ENCODE measurements at places on chromosomes 3 and 15.

GRCh38 chr3:124438813-124439212 is 291.4 kb upstream of the UMPS start:
- DNase-seq: no peak

- DNase-seq: no peak
Observed at GRCh38 chr3:190073264-190074008, 47.3 kb downstream of the P3H2 start.

DNA sequence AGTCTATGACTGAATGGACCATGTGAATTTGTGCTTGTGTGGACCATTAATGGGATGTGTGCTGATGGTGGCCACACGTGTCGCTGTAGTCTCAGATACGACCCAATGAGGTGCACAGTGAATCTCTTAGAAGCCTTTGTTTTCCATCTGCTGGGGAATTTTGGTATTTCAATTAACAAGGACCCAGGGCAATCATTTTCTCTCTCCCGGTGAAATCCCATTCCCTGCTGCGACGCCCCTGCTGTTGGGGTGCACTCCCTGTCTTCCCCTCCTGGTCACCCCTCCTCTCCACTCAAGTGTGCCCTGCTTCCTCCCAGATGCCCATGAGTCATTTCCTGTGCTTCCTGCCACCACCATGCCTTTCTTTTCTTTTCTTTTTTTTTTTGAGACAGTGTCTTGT is 32.7 kb downstream of the EBLN2 start:
- no peak for DNase-seq

- no peak for DNase-seq
Observed at GRCh38 chr3:174413062-174413912, 445.8 kb upstream of the NAALADL2 start.

- DNase-seq: no peak
Observed at GRCh38 chr15:36898536-36899126, 201.7 kb downstream of the MEIS2 start.

- no peak for DNase-seq
Observed at GRCh38 chr15:41690636-41691035, 30.4 kb downstream of the MGA start.

GRCh38 chr3:151232991-151233390 is 30.0 kb upstream of the GPR171 start:
- no peak for DNase-seq

GRCh38 chr15:77038312-77039216 is 32.3 kb downstream of the TSPAN3 start:
- DNase-seq: no peak

DNA sequence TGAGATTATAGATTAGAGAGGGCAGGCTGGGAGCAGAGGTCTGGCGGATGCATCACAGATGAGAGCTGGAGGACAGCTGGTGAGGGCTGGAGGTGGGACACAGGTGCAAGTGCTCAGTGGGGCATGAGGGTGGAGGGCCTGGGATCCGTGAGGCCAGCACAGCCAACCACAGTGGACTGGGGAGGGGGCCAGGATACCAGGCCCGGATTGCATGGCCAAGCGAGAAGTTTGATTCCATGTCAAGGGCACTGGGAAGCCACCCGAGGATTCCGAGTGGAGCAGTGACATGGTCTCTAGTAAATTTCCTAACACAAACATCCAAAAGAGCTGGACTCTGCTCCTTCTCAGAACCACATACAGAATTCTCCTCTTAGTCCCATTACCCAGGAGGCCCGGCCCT is 44.0 kb upstream of the SLC41A3 start:
- DNase-seq: no peak

- no peak for DNase-seq
Observed at GRCh38 chr3:34882764-34883163, 756.6 kb upstream of the ARPP21 start.

DNA sequence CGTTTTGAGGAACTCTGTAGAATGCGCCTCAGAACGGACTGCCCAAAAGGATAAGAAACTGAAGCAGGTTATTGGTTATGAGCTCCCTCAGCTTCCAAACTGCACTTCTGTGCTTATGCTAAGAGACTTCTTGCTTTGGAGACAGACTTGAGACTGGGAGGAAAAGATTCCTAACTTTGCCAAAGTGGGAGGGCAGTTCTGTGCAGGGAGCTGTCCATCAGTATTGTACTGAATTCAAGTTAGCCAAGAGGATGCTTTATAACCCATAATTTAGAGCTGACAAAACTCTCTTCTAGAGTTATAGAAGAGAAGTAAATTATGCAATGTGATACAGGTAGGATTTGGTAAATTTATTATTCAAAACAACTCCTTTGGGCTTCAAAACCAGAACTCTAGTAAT is 519.8 kb upstream of the GBE1 start:
- DNase-seq: no peak

GRCh38 chr3:124258057-124258500 is 266.2 kb upstream of the ROPN1 start:
- DNase-seq: no peak

DNA sequence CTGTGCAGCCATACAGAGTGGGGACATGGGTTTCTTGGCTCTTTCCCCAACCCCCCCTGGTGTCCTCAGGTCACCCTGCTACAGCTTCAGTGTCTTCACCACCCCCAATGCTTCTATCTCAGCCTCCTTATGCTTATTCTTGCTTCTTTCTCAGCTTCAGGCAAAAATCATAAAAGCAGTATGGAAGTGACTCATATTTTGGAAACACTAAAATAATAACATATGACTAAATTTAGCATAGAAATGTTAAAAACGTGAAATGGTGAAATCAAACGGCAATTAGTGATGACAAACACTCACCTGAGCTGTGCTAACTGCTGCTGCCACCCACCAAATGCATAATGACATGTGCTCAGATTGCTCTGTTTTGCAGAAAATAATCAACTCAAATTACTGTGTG is 475.2 kb upstream of the EPHA3 start:
- no peak for DNase-seq

DNA sequence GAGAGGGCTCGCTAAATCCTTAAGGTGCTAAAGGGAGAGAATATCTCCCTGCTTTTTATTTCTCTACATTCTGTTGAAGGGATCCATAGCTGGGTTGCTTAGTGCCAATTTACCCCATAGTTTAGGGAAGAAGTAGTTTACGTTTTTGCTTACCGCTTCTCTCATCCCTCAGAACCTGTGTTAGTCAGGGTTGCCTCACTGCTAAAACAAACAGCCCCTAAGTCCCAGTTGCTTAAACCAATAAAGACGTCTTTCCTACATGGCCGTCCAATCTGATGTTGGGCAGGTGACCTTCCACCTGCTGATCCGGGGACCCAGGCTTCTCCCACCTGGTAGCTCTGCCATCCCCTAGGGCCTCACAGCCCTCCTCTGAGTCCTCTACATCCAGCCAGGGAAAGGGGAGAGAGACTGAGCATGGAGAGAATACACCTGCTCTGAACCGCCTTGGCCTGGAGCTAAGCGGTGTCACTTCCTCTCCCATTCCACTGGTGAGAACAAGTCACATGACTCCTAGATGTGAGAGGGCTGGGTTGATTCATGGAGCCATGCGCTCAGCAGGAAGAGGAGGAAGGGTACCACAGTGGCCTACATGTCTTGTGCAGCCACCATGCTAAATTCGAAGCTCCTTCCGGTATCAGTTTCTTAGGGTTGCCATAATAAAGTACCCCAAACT is 26.3 kb downstream of the DNASE1L3 start:
- peak; percentile 5 for DNase-seq

GRCh38 chr3:37032961-37033360 is 39.6 kb downstream of the MLH1 start:
- no peak for DNase-seq

Data from SHP77 (cell line).